ENCODE measurements at places on chromosomes 13 and 19.
A peak's percentile ranks its signal among the peaks of the same experiment; 100 is the strongest.

- DNase-seq = no peak
Measured at GRCh38 chr13:79096099-79096498, 310.0 kb downstream of the RBM26 start.

GRCh38 chr13:114108894-114109293 is 23.5 kb downstream of the RASA3 start:
- no peak for DNase-seq

DNA sequence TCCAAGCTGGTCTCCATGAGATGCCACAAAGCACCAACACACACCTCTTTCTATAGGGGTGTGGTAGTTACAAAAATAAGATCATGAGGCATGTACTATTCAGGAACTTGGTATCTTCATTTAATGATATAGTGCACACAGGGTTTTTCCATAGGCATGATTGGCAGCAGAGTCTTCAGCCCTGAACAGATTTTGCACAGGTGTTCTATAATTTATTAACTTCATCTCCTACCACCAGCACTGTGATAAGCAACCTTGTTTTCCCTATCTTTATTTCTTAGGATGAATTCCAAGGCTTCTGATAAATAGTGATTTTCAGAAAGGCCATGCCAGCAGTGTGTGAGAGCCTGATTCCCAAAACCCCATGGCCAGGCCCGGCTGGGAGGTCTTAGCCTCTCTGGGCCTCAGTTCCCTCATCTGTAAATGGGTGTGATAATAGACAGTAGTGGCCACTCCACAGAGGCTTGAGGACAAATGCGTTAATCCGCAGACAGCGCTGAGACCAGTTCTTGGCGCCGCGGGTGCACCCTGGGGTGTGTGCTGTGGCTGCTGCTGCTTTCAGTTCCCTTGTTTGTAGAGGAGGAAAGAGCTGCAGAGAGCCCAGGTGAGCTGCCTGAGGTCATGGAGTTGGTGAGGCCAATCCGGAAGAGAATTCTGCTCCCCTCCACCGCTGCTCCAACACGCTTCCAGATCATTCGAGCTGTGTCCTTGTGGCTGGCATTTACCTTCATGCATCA is 33.1 kb downstream of the DHRS12 start:
- no peak for DNase-seq

DNA sequence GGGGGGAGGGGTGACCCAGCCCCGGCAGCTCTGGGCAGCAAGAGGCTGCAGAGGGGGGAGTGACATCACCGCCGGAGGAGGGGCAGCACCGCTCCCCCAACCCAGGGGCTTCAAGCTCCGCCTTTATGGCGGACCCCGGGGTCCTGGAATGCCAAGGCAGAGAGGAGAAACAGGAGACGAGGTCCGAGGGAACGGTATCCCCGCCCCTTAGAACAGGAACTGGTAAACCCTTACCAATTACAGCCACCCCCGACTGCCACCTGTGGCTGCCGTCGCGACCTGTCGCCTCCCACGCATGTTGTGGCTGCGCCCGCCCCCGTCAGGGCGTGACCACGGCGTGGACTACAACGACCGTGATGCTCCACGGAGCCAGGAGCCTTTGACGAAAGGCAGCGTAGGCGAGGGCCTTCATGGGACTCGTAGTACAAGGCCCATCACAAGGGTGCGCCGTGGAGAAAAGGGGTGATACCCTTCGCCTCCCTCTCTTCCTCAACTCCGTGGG is 4.1 kb upstream of the KCNC3 start:
- peak; percentile 94 for DNase-seq

DNA sequence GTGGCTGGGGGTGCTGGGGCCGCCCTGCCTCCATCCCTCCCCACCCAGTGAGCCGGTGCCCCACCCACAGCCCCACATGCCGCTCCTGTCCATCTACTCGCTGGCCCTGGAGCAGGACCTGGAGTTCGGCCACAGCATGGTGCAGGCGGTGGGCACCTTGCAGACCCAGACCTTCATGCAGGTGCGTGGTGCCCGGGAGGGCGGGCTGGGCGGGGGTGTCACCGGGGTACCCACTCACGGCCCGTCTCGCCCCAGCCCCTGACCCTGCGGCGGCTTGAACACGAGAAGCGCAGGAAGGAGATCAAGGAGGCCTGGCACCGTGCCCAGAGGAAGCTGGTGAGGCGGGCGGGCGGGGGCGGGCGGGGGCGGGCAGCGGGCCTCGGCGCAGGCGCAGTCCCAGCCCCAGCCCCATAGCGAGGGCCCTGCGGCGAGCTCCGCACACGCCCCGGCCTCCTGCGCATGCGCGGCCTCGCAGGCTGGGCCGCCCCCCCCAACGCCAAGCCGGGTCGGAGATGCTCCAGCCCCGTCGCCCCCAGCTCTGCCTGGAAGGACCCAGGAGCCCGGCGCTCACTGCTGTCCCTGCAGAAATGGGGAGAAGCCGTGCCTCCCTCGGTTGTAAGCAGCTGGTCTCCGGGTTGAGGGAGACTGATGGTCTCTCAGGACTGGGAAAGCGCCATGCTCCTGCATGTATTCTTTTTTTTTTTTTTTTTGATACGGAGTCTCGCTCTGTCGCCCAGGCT is 7.7 kb downstream of the ARHGAP45 start:
- peak; percentile 53 for DNase-seq

DNA sequence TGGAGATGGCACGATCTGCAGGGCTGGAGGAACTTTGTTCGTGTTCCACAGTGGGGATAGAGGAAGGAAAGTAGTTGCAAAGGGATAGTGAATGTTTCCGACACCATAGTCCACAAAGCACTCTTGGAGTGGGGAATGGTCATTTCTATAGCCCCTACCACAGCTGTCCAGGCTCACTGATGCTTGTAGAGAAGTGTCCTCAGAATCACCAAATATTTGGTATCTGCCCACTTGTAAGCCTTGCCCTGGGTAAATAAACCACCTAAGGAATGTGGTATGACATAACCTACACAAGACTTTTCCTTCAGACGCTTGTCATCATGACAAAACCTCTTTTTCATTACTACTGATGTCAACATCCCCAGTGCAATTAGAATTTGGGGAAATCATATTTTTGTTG is 686.5 kb upstream of the ARGLU1 start:
- DNase-seq = no peak
